Stimulated activated CD8-positive, alpha-beta memory T cell treated with anti-CD3 and anti-CD28 coated beads, Interleukin-2, amount 100 ng/mL, for 1 hour (primary cell): ENCODE measurements at places on chromosomes 4 and X.

DNA sequence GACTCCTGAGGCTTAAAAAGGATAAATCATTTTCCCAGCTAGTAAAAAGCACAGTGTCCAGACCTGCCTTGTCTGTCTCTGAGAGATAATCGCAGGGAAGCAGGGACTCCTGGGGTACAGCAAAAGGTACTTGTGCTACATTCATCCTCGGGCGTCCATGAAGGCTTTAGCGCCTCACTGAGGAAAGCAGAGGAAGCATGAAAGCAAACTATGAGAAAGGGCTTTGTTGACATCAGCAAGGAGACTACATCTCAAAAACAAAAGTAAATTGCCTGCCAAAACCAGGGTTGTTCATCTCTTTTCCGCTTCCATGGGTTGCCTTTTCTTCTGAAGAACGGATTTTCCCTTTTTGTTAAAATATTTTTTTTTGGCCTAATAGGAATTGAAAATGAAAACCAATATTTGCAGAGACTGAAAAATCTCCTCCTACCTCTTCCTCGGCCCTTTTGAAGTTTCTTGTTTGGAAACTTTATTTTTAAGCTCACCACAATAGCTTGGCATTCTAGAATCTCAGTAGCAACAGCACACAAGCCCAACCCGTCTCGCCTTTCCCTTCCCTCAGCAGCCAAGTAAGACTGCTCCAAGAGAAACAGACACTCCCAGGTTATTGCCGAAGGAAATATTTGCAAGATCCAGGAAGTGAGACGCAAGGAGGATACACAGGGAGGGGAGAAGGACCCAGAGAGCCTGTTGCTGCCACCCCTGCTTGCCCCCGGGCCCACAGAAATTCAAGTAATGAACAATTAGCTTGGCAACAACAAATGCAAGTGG lies 148.3 kb upstream of the DGKK start:
- no peak for DNase-seq

- DNase-seq = no peak
Measured at GRCh38 chr4:159505266-159505975, 402.5 kb downstream of the RAPGEF2 start.

DNA sequence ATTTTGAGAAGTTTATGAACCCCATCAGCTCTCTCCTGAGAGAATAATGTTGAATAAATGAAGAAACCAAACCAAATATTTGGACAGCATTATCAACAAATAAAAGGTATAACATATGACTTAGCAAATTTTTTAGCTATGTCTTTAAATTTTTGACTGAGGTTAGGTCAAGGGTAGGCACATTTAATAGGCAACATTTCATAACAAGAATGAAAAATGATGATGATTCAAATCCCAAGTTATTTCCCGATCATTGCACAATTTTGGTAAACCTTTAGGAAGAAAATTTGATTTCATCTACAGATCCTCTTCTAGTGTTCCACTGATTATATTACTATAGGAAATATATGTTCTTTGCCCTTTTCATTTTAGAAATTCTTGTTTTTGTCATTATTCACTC lies 123.7 kb upstream of the TLR3 start:
- no peak for DNase-seq

DNA sequence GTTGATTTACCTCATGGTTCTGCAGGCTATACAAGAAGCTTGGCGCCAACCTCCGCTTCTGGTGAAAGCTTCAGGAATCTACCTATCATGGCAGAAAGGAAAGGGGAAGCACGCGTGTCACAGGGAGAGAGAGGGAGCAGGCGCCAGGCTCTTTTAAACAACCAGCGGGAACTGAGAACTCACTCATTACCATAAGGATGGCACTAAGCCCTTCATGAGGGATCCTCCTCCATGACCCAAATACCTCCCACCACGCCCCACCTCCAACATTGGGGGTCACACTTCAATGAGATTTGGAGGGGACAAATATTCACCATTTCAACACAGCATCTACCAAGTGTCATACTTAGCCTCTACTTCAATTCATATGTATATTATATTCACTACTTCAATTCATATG lies 18.8 kb upstream of the TBC1D8B start:
- DNase-seq = no peak

DNA sequence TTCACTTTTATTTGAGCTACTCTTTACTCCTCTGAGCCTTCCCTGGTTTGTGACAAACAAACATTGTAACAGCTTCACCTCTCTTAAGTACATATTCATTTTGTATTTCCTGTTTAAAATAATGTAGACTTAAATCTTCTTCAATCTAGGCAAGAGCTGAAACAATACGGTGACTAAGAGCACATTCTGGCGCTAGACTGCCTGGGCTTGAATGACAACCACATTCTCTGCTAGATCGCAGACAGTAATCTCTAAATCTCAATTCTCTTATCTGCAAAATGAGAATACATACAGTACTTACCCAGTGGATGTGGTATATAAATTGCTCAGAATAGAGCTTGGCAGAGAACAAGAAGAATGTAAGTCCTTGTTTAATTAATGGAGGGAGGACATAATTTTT lies 144.8 kb downstream of the ARAP2 start:
- DNase-seq = no peak
